Naive thymus-derived CD8-positive, alpha-beta T cell (primary cell): ENCODE measurements at places on chromosomes 6 and 20. TPM values are rescaled to one million over a fixed set of nuclear protein-coding genes. Genes with fewer than 3 reads are reported as not detected.

The UNC5CL gene
- 7.3 TPM for total RNA-seq

The GABBR1 gene
- total RNA-seq = 36.4 TPM

The SIRPD gene
- 0.58 TPM for total RNA-seq

The LST1 gene
- 19.1 TPM for total RNA-seq

The NUP153 gene
- 59.3 TPM for total RNA-seq

The PLN gene
- total RNA-seq = not detected

The NHSL1 gene
- total RNA-seq = 0.08 TPM

The SULF2 gene
- total RNA-seq = not detected

The PDYN gene
- total RNA-seq = not detected

The HDGFL1 gene
- not detected for total RNA-seq

The PACSIN1 gene
- 0.41 TPM for total RNA-seq

The SSR1 gene
- total RNA-seq = 97.5 TPM

The TSPO2 gene
- not detected for total RNA-seq

The ARMC12 gene
- 2.0 TPM for total RNA-seq

The SLC24A3 gene
- not detected for total RNA-seq

The PDE7B gene
- 0.44 TPM for total RNA-seq

The SALL4 gene
- not detected for total RNA-seq

The ZSWIM1 gene
- 16.5 TPM for total RNA-seq
